ENCODE measurements at places on chromosomes 7 and 10.

DNA sequence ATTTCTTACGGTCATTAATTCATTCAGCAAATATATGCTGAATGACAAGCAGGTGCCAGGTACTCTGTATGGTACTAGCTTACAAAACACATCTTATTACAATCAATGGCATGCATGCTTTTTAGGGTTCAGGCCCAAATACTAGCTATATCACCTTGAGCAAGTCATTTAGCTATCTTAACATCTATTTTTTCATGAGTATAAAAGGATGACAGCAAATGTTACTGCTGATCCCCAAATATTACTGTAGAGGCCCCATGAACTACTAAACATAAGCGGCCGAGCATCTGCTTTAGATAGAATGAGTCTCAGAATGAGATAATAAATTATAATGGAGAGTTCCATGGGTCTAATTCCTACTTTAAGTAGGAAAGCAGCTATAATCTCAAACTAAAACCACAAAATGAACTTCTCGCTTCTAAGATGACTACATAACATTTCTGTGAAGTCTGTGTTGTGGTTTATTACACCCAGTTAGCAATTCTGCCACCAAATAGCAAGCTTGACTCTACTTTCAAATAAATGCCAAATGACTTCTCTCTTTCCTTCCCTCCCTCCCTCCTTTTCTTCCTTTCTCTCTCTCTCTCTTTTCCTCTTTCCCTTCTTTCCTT, 113.7 kb upstream of the LRRN3 start:
- no peak for DNase-seq

DNA sequence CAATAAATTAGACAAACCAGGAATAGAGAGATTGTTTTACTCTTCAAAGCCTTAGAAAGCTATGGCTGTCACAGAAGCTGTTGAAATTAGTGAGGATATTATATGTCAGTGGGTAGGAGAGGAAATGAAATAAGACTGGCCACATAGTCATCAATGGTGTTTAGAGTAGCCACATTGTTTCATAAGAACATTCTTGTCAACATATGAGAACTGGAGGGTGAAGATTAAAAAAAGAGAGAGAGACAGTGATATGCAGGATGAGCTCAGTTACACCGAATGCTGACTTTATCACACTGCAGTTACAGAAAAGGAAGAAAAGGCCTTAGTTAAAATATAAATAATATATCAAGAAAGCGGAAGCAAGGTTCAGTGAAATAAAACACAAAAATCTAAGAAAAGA, 412.0 kb downstream of the CNTNAP2 start:
- no peak for DNase-seq

DNA sequence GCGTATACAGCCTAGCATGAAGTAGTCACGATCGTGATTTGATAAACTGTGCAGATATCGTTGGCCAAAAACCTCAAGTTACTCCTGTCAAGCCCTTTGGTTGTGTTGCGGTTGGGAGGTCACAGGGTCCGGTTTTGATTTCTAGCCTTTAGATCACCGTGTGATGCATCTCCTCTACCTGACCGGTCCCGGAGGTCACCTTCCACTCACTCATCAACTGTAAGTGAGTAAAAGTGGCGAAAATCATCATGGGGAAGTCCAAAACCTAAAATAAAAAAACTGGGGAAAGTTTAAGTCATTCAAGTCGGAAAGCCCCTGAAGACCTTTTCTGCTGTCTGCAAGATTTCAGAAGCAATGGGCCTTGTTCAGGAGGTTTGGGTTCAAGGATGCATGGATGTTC, 62.8 kb downstream of the ADARB2 start:
- no peak for DNase-seq

GRCh38 chr10:47035819-47036337, 124.7 kb downstream of the PTPN20 start:
- DNase-seq = no peak

- DNase-seq = no peak
Measured at GRCh38 chr10:6537770-6538169, 42.3 kb downstream of the PRKCQ start.

GRCh38 chr10:51590818-51591217, 108.6 kb downstream of the CSTF2T start:
- no peak for DNase-seq

DNA sequence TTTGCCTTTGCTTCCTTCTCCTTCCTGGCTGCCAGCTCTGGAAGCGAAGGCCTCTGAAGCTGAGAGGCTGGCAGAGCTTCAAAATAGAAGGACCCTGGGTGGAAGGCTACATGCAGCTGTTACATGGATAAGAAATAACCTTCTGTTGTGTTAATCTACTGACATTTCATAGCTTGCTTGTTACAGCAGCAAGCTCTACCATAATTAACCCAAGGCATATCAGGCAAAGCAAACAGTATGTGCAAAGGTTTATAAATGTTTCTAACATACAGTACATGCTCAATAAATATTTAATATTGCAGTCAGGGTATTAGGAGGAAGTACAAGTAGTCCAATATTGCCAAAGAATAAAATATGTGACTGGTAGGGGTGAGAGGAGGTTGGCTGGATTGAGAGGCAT, 55.6 kb upstream of the MKLN1 start:
- DNase-seq = no peak

DNA sequence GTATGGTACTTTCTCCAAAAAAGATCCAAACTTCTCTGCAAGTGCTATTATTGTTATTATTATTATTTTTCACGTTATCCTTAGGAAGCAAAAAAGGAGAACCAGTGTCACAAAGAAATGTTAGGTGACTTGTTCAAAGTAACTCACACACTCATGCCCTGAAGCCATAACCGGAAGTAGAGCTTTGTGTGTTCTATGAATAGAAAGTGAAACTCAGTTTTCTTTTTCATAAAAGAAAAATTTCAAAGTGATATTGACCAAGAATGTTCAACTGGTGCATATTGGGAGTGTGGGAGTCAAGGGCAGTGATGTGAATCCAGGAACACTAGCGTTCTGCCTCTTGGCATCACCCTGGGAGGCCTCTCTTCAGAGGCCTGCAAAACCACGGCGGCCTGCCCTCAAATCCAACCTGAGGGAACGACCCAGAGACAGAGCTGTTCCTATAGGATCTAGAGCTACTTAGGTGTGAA, 106.1 kb downstream of the PRKCQ start:
- DNase-seq = no peak

GRCh38 chr7:38507384-38507783, 123.8 kb downstream of the AMPH start:
- DNase-seq = peak; percentile 12

- DNase-seq = peak; percentile 31
Measured at GRCh38 chr7:6705959-6706665, 635 bp downstream of the ZNF12 start.

DNA sequence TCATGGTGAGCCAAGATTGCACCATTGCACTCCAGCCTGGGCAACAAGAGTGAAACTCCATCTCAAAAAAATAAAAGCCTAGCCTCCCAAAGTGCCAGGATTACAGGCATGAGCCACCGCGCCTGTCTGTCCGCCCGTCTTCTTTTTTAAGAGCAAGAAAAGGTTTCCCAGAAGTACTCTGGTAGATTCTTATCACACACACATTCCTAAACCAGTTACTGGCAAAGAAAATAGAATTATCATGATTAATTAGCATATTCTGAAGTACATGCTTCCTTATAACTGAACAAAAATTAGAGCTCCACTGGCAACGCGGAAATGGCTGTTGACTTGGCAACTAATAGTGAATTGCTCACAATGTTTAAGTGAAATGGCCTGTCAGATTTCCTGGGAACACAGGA, 87.0 kb downstream of the ADK start:
- no peak for DNase-seq

- no peak for DNase-seq
Measured at GRCh38 chr7:119026391-119026790, 801.9 kb downstream of the ANKRD7 start.
